Breast epithelium (tissue), 4 donors: ENCODE measurements at places on chromosomes 12 and 14.

- no peak for DNase-seq
Measured at GRCh38 chr14:49294621-49295148, 291.5 kb downstream of the RPS29 start.

DNA sequence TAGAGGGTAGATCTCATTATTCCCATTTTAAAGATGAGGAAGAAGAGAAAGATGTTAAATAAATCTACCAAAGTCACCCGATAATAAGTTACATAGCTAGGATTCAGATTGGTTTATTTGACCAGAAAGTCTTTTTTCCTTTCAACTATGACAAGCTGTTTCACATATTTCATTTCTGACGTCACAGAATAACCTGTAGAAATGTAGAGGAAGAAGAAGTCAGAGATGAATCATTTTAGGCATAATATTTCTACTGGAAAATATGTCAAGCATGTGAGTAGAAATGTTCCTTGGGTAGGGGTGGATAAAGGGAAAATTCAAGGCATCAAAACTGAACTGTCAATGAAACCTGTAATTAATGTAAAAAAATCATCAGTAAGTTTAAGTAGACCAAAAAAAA, 107.0 kb downstream of the MGST1 start:
- DNase-seq = no peak

DNA sequence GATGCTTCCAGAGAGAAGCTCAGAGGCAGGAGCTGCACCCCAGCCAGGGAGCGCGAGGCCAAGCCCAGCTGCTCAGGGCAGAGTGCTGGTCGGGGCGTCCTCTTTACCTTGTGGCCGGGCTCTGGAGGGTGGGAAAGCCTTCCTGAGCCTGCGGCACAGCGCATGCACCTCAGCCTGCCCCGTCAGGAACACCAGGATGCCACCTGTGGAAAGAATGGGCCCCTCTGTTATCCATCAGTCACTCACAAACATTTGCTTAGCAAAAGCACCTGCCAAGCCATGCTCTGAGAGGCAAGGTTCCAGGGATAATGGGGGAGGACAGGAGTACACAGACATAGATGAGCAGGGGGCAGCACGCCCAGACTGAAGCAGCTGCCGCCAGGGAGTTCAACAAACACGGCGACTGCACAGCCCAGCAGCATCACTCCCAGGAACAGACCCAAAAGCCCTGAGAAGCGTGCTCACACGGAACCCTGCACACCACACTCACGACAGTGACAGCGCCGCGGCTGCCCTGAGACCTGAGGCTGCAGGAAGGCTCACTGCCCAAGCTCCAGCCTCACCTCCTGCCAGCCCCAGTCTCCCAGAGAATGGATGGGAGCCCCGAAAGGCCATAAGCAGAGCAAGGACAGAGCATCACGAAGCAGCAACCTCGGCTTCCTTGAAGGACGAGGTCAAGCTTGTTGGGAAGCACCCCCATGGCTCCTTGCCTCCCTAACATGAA, 21.8 kb downstream of the DHX37 start:
- DNase-seq = no peak

DNA sequence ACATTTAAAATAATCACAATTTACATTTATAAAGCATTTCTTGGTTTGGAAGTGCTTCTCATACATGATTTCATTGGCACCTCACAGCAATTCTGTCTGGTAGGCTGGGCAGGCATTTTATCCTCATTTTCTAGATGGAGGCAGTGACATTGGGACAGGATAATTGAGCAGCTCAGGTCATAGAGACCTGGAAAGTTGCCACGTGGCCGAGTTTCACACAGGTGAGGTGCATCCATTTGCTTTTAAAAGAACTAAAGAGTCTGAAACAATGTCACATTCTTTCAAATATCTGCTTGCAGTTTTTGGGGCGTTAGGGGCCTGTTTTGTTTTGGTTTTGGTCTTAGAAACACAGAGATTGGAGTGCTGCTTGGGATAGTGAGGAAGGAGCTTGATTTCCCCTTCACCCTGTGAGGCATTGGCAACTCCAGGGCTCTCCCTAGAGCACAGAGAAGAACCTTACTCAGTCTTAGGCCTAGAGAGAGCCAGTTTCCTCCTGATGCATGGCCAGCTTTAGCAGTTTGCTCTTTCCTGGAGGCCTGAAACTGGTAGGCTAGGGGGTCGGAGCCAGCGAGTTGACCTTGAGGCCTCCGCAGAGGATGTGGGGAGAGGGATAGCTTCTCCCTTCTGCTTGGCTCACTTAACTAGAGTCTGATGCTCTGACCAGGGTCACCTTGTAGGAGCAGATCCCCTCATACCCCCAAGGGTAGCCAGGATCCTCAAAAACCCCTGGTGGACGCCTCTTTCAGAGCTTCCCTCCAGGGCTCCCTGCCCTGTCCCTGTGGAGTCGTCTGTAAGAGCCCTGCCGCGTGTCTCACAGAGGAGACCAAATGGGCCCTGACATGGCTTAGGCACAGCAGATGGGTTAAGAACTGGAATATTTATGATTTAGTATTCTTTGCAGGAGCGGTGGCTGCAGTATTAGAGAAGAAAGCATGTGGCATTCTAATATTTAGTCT, 34.9 kb upstream of the JDP2 start:
- no peak for DNase-seq

DNA sequence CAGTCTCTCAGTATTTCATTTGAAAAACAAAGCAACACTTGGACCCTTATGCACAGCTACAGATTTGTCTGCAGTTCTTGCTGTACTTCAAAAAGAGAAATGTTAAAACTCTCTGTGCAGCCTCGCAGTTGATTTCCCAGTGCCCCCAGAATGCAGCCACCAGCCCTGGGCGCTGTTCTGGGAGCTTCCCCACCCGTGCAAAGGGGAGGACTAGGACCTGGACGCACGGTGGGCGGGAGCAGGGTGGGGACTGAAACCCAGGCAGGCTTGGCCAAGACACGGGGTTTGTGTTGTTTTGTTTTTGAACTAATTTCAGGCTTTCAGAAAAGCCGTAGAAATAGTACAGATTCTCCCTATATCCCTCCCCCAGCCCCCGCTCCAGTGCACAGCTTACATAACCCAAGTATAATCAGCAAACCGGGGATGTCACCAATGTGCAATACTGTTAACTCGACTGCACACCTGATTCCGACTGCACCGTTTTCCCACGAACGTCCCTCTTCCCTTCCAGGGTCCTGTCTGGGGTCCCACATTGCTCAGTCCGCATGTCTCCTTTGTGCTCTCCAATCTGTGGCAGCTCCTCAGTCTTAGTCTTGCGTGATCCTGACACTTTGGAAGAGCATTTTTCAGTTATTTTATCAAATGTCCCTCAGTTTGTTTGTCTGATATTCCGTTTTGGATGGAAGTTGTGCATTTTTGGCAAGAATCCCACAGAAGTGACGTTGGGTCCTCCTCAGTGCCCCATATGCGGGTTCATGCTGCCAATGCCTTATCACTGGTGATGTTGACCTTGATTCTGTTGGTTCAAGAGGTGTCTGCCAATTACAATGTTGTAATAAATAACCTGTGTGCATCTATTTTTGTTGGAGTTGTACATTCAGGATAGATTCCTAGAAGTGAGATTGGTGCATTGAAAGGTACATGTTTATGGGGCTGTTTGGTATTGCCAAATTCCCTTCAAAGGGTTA, 95.9 kb downstream of the SETD3 start:
- DNase-seq = no peak

- DNase-seq = no peak
Measured at GRCh38 chr12:112303004-112303403, 79.2 kb downstream of the HECTD4 start.

- DNase-seq = no peak
Measured at GRCh38 chr14:106850913-106851825, 1324.8 kb downstream of the TMEM121 start.

DNA sequence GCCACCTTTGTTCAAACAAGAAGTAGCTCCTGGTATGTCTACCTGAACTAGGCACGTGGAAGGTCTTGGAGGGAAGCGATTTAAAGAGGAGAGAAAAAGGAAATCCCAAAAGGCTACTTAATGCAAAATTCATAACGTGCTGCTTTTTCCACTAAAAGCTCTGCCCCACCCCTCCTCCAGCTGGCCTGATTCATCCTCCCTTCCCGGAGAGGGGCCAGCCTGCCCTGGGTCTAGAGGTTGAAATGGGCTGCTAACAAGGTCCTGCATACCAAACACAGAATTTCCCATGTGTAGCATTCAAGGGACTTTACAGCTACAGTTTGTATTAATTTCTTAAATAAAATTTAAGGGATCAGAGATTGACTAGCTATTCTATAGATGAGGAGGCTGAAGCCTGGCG, 83.2 kb downstream of the KNTC1 start:
- no peak for DNase-seq

GRCh38 chr14:71692496-71692895, 239.7 kb upstream of the RGS6 start:
- DNase-seq = no peak

- no peak for DNase-seq
Measured at GRCh38 chr12:51262758-51263177, 7.4 kb downstream of the SMAGP start.

GRCh38 chr14:101542391-101542790, 18.9 kb upstream of the DIO3 start:
- DNase-seq = no peak

DNA sequence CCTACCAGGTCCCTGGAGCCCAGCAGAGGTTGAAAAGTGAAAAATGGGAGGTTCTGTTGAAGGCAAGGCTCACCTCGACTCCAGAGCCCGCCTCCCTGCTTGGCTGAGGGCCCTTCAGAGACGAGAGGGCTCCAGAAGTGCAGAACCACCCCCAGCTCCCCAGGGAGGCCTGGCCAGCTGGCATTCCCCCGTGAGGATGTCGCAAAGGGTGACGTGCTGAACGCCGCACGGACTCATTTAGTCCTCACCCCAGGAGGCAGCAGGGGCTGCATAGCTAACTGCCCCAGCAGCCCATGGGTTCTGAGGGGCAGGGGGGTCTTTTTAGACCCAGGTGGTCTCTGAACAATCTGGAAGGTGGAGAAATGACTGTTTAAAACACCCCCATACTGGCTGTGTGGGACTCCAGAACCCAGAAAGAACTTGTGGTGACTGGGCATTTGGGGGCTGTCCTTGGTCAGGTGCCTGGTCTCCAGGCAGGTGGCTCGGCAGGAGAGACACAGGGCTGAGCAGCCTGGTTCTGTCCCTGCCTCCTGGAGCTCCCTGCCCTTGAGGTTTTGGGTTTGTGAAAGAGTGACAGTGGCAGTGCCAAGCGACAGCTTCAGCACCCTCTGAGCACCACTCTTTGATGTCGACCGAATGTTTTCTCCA, 32.0 kb downstream of the ANAPC7 start:
- DNase-seq = no peak

DNA sequence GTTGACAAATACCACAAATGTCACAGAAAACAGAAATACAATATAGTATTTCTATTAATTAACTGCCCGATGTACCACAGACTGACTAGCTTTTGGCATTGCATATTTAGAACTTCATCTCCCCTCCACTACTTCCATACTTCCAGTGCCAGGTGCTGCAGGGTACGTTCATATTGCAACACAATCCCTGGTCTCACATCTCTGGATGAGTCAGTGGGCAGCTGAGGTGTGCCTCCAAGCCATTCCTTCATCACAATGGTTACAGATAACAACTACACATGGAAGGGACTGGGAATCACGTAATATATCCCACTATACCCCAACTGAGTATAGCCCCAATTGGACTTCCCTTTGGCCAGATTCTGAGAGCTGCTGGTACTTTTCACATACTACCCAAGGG, 31.1 kb downstream of the CCDC198 start:
- no peak for DNase-seq

DNA sequence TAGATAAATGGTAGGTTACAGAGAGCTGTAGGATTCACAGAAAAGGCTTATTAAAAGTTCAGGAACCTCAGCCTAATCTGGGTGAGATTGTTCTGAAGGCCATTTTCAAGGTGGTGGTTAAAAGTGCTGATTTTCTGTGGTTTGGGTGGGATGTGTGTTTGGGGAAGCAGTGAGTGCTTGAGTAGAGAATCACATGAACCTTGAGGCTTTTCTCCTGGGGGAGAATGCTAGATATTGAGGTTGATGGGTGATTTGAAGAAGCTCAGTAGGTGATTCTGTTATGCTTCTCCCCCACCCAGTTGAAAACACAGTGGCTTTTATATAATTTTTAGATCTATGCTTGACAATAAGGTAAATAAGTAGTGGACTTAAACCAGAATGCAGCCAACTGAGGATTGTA, 420.9 kb downstream of the PCNX1 start:
- no peak for DNase-seq

- no peak for DNase-seq
Measured at GRCh38 chr14:57812741-57813140, 53.2 kb downstream of the SLC35F4 start.

GRCh38 chr12:68069275-68069674, 80.0 kb downstream of the IFNG-AS1 start:
- DNase-seq = no peak

DNA sequence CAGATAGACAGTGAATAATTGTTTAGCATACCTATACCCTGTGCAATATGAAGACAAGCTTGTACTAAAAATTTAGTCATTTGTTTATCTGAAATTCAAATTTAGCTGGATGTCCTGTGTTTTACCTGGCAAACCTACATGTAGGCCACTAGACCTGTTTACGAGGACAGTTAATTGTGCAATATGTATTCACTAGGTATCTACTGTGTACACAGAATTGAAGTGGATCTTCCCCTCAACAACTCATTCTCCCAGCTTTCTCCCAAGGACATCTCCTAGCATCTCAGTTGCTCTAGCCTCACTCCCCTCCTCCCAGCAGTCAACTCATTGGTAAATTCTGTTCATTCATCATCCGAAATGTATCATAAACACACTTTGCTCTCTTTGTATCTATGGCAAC, 25.3 kb downstream of the AK7 start:
- no peak for DNase-seq

DNA sequence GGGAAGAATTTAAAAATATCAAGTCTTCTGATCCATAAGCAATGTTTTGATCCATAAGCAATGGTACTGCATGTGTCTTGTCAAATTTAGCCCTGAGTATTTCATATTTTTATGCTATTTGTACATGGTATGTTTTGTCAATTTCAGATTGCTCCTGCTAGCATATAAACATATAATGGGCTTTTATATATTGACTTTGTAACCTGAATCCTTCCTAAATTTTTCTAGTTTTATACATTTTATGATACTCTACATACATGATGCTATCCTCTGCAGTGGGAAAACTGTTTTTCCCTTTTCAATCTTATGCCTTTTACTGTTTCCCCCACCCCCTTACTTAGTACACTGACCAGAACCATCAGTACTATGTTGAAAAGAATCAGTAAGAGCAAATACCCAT, 75.1 kb downstream of the R3HDM2 start:
- no peak for DNase-seq

GRCh38 chr14:75842551-75842950, 139.2 kb downstream of the TGFB3 start:
- DNase-seq = no peak

GRCh38 chr14:99769123-99769522, 24.1 kb upstream of the EML1 start:
- no peak for DNase-seq

DNA sequence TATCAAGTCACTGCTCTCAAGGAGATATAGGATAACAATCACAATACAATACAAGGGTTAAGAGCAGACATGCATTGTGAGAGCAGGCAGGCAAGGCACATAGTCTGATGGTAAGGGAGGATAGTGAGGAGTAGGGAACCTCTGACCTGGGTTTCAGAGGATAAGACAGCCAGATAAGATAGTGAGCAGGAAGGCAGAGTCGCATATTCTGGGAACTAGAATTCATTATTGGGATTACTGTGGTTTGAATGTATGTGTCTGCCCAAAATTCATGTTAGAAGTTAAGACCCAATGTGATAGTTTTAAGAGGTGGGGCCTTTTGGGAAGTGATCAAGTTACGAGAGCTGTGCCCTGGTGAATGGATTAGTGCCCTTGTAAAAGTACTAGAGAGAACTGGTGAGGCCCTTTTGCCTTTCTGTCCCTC, 14.4 kb upstream of the ATF1 start:
- no peak for DNase-seq
